Left renal pelvis (tissue), 4 donors: ENCODE measurements at places on chromosomes 11 and 22.

GRCh38 chr22:36343720-36344105 is 44.1 kb downstream of the MYH9 start:
- DNase-seq, result no peak

DNA sequence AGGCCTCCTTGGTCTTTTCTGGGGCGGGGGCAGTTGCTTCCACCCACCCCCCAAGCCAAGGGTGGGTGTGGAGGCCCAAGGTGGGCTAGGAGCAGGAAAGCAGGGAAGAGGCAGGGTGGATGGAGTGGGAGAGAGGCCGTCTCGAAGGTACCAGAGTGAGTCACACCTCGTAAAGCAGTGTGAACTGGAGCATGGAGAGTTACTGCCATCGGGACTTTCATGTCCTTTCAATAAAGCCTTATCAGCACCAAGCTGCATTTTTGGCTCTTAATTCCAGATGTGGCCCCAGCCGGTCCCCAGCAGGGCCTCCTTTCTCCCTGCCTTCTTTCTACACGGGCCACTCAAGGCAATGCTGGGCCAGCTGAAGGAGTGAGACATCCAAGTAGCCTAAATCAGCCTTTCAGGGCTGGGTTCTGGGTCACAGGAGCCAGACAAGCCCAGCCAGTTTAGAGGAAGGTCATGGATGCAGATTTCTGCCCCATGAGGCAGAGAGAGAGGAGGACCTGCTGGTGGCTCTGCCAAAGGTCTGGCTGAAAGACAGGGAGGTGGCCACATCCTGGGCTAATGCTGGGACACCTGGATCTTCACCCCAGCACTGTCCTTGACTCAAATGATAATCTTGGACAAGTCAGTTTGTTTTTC is 59.0 kb upstream of the CD82 start:
- DNase-seq, result no peak

GRCh38 chr22:44894321-44894720 is 115.5 kb downstream of the PHF21B start:
- DNase-seq, result no peak

GRCh38 chr11:8998017-8998416 is 5.8 kb downstream of the NRIP3 start:
- no peak for DNase-seq

- DNase-seq, result no peak
Observed at GRCh38 chr22:36026741-36027140, 1.9 kb downstream of the RBFOX2 start.

DNA sequence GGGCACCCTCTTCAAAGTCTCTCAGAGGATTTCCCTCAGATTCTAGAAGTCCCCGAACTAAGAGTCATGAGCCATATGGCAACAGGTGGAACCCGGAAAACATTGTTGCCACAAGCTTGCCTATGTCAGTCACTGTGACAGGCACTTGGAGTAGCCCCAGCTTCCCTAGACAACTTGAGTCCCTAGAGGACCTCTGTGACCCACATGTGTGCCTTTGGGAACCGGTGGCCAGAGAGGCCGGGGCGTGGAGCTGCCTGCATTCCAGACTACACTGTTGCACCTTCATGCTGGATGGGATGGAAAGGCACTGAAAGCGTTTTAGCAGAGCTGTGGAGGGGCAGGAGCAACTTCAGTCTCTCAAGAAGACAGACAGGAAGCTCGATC is 12.1 kb downstream of the SLC37A2 start:
- DNase-seq, result no peak

- no peak for DNase-seq
Observed at GRCh38 chr11:117475716-117476530, 148.3 kb downstream of the CEP164 start.
